Stimulated activated CD8-positive, alpha-beta memory T cell treated with anti-CD3 and anti-CD28 coated beads, Interleukin-2, amount 100 ng/mL, for 48 hours (primary cell): ENCODE measurements at places on chromosomes 11 and 22.
A peak's percentile ranks its signal among the peaks of the same experiment; 100 is the strongest.

DNA sequence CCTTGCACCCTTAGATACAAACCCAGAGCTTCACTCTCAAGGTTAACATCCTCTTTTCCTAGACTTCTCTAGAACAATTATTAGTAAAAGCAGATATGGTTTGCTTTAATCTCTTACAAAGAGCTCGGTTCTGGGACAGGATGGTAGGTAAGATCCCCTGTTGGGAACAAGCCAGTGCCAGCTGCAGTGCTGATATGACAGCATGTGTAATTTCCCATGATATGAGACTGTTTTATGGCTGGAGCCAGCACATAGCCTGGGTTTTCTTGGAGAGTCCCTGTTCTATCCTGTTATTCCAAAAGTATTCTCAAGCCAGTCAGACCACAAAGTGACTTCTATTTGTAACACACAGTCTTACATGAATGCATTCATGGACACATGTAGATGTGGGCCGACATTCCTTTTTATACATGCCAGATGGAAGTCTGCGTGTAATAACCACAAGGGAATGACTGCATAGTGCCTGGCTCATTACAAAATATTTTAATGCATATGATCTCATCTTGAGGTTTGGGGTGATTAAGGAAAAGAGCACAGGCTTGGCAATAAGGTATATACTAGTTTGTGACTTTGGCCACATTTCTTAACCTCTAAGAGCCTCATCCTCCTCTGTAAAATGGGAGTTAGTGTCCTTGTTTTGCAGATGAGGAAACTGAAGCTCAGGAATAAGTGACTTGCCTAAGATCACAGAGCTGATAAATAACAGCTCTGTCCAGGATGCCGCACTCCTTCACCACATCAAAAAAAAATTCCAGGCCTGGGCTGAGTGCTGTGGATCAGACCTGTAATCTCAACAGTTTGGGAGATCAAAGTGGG lies 21.8 kb downstream of the CLMP start:
- no peak for DNase-seq

GRCh38 chr22:38652859-38653258 lies 3.3 kb downstream of the FAM227A start:
- DNase-seq: no peak

DNA sequence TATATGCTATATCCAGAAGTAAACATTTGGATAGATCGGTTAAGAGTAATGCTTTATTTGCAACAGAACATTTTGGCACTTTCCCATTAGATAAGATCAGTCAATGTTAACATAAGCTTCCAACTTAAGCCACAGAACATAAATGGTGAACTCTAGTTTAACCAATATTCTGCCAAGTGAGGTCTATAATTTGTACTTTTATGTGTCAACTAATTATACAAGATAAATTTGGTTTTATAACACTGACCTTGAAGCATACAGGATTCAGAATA lies 23.5 kb upstream of the BLID start:
- no peak for DNase-seq

DNA sequence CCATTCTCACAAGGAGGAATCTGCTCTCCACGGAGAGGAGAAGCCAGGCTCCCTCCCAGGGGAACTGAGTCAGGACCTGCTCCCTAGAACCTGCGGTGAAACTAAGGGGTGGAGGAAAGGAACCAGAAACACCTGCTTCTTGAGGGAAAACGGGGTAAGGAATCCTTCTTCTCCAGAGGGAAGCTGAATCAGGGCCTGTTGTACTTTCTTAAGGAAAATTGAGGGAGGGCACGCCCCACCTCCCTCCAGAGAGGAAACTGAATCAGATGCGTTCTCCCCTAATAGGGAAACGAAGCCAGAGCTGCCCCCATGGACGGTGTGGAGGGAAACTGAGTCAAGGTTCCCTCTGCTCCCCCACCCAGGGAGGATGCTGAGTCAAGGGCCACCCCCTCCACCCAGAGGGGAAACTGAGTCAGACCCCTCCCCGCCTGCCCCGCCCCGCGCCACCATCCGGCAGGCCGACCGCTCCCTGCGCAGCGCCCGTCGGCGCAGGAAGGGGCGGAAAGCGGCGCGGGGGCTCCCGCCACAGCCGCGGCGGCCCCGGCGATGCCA lies 393 bp downstream of the RELA start:
- peak; percentile 44 for DNase-seq

- no peak for DNase-seq
These were observed 6.6 kb downstream of the HSPA8 start for GRCh38 chr11:123055191-123055901.

DNA sequence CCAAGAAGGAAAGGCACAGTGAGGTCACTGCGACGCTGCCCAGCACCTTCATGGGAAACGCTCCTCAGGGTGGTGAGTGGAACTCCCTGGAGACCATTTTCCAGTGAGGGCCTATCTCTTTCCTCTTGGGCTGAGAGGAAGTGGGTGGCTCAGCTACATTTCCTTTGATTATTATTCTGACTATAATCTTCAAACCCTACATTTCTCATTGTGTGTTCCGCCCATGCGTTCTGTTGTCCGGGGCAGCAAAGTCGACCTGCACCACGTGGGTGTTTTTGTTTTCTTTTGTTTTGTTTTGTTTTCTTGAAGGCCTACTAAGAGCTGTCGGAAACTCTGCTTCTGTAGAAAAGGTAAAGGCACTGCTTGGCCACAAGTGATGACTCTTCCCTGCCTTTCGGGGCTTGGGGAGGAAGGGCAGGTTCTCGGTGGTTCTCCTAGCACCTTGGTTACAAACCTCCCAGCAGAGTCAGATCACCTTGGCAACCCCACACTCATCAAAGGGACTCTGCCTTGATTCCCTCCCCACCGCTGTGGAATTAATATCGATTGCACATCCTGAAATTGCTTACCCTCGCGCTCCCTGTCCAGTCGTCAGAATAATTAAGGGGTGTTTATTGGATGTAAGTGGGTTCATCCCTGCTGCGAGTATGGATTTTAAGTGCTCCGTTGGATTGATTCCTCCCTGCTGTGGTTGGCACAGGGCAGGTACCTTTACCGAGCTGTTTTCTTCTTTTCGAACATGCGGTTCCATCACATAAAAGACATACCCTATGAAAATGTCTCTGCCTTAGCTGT lies 7.3 kb downstream of the PARVB start:
- no peak for DNase-seq

- DNase-seq: peak; percentile 37
These were observed at the start of gene PHETA2 for GRCh38 chr22:42074132-42074811. TSS of gene PHETA2 (plus strand) at chr22:42074248. CDS start at chr22:42077294, 3,046 bp downstream.

GRCh38 chr11:8831861-8832260 lies 79.1 kb upstream of the AKIP1 start:
- DNase-seq: no peak

- no peak for DNase-seq
These were observed 8.9 kb upstream of the UCP2 start for GRCh38 chr11:73991471-73992006.

GRCh38 chr11:2724104-2724503 lies 24.3 kb upstream of the KCNQ1OT1 start:
- DNase-seq: no peak

- DNase-seq: peak; percentile 70
These were observed 3.6 kb upstream of the APOBEC3A start for GRCh38 chr22:38953577-38954413.

- no peak for DNase-seq
These were observed 100.2 kb upstream of the OR4C13 start for GRCh38 chr11:49851971-49852389.

DNA sequence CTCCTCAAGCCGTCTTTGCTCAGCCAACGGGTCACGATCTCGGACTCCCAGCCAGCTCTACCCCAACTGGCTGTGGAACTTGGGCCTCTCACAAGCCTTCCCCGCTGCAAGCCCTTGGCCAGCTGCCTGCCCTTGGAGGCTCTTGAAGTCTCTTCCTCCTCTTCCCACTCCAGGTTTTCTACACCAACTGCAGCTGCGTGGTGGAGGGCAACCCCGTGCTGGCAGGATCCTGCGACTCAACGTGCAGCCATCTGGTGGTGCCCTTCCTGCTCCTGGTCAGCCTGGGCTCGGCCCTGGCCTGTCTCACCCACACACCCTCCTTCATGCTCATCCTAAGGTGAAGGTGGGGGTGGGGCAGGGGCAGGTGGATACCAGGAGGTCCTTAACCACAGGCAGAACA lies 40.5 kb upstream of the TPBGL start:
- DNase-seq: no peak

- DNase-seq: peak; percentile 47
These were observed 1.0 kb downstream of the VWCE start for GRCh38 chr11:61293867-61294716.

GRCh38 chr22:17639247-17639741 lies 737 bp downstream of the BCL2L13 start:
- DNase-seq: no peak

DNA sequence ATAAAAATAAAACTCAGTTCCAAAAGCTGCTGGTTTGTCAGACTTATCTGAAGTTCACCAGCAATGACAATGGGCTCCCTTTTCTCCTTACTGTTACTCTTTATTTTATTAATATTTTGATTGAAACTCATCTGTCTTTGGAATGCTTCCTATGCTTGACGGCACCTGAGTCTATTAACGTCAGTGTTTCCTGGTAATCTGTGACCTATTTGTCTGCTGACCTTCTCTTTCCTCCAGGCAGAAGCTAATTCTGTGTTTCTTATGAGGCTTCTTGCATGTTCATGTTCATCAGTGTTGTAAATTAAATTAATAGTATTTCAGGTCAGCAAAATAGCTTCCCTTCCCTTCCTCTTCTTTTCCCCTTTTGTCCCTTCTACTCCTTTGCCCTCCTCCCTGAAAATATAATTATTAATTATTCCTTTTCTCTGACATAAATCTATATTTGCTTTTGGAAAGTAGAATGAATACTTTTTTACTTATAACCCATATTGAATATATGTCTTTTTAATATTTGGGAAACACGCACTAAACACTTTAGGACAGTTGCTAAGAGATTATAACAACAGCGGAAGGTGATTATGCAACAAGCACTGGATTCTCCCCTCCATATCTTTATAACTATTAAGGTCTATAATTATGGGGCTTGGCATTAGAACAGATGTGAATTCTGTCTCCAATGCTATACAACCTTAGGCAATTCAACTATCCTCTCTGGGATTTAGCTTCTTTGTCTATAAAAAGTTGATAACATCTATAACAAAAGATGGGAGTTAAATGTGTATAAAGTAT lies 32.1 kb upstream of the PCF11 start:
- DNase-seq: no peak

- DNase-seq: no peak
These were observed 63.9 kb downstream of the ARFGAP3 start for GRCh38 chr22:42792909-42793847.

GRCh38 chr11:26096451-26096850 lies 235.5 kb upstream of the ANO3 start:
- no peak for DNase-seq

DNA sequence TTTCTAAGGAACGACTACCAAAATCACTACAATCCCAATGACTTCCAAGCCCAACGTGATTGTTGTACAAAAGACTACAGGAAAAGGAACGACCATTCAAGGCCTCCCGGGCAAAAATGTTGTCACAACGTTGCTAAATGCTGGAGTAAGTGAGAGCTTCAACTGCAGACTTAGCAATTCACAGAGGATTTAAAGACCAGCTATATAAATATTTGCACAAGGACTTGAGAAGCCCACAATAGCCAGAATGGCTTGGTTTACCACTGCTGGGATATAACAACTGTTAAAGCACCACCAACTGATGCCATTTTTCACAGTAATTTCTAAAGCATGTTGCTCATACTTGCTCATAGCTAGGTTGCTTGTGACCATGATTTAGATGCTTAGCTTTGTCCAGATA lies 78.3 kb downstream of the EMSY start:
- DNase-seq: no peak

DNA sequence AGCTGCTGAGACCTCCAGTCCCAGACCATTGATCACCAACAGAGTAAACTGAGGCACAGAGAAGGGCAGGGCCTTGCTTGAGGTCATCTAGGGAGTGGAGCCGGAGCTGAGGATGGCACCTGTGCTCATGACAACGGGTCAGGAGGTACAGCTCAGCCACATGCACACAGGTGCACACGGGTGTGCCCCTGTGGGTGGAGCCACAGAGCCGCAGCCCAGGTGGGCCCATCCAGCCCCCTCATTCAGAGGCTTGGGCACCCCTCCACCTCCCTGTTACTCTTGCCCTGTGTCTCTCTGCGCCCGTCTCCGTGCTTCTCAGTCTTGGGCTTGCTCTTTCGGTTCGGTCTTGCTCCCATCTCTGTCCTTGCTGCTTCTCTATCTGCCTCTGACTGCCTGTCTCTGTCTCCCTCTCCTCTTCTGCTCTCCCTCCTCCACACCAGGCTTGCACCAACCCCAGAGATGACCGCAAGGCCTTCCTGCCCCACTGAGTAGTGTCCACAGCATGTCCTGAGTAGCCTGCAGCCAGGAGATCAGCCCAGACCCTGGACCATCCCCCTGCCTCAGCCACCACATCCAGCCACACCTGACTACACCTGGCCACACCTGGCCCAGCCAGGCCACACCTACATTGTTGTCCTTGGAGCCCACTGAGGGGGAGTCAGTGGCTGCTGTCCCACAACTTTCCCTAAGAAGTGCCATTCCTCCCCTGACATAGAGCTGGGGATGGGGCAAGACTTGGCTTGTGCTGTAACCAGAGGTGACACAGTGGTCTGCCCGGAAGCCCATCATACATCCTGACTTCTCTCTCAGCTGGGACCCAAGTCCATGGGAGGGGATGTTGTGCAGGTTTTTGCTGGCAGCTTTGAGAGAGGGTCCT lies 39.3 kb upstream of the CRYBB3 start:
- no peak for DNase-seq

GRCh38 chr22:19986410-19987341 lies 29.9 kb downstream of the ARVCF start:
- DNase-seq: peak; percentile 48
